NCI-H1417 (cell line): ENCODE measurements at places on chromosomes 4 and X.

GRCh38 chrX:1481636-1482529 is 29.2 kb upstream of the ASMTL start:
- DNase-seq: no peak

DNA sequence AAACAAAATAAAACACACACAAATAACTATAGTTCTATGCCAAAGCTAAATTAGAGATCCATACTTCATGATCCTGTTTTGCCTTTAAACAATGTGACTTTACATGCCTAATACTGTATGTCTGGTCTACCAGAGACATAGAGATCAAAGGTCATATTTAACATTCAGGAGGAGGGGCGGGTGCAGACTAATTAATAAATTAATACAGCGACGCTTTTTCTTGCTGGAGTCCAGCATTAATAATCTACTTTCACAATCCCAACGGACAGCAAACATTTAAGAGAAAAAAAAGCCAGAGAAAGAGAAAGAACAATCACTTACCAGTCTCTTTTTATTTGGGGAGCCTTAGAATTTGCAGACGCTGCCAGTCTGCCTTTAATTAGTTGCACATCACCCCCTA is 509 bp downstream of the CXXC4 start:
- no peak for DNase-seq

DNA sequence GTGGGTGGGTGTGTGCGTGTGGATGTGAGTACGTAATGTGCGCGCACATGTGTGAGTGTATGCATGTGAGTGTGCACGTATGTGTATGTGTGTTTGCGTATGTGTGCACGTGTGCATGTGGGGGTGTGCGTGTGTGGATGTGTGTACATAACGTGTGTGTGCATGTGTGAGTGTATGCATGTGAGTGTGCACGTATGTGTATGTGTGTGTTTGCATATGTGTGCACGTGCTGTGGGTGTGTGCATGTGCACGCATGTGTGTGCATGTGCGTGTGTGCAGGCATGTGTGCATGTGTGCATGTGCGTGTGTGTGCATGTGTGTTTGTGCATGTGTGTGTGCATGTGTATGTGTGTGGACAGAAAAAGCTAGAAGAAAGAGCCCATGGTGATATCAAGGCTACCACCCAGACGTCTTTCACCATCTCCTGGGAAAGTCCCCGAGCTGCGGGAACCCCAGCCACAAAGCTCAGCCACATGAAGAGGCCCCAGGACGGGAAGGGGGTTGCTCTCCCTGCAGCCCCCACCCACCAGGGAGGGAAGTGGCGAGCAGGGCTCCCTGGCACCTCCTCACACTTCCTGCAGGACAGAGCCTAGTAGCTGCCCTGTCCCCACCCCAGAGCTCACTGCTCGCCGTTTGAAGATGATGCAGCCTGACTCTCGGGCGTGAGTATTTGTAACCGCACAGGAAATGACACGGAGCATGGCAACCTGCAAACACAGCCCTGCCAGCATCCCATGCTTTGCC is 108.3 kb downstream of the DCTD start:
- no peak for DNase-seq

DNA sequence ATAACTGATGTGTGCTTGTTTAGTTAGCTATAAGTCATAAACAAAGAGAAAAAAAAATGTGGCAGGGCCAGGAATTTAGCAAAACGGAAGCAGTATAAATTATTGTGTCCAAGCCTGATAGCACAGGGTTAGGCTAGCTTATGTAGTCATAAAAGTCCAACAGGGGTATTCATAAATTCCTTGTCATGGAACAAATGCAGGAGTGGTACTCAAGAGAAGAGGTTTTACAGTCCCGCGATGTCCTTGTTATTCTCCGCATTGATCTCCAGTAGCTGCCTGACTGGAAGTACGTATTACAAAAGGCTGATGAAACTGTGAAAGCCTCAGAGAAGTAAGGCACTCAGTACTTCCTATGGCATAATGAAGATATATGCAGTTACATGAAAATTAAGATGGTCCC is 336.9 kb upstream of the TRAM1L1 start:
- DNase-seq: no peak

DNA sequence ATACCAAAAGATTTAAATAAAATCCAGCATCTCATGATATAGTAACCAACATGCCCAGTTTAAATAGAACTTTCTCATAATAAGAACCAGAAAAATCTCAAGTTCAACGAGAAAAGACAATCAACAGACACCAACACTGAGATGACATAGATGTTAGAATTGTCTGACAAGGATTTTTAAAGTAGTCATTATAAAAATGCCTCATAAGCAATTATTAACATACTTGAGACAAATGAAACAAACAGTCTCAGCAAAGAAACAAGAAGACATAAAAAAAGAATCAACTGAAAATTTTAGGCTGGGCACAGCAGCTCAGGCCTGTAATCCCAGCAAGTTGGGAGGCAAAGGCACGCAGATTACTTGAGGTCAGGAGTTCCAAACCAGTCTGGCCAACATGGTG is 118.1 kb downstream of the FGF16 start:
- no peak for DNase-seq

DNA sequence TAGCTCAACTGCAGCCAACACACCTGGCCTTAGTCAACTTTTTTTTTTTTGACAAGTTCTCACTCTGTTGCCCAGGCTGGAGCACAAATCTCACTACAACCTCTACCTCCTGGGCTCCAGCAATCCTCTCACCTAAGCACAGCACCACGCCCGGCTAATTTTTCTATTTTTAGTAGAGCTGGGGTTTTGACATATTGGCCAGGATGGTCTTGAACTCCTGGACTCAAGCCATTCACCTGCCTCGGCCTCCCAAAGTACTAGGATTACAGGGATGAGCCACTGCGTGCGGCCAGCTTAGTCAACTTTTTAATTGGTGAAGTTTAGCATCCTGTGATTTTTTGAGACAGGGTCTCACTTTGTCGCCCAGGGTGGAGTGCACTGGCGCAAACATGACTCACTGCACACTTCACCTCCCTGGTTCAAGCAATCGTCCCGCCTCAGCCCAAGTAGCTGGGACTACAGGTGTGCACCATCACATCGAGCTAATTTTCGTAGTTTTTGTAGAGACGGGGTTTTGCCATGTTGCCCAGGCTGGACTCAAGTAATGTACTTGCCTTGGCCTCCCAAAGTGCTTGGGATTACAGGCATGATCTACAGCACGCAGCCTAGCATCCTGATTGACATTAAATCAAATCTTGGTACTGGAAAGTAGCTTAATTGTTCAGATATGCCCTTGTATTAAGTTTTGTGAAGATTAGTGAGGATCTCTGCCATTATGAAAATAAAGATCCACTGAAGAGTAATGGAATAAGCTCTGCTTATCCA is 8.3 kb downstream of the HNRNPDL start:
- DNase-seq: no peak

DNA sequence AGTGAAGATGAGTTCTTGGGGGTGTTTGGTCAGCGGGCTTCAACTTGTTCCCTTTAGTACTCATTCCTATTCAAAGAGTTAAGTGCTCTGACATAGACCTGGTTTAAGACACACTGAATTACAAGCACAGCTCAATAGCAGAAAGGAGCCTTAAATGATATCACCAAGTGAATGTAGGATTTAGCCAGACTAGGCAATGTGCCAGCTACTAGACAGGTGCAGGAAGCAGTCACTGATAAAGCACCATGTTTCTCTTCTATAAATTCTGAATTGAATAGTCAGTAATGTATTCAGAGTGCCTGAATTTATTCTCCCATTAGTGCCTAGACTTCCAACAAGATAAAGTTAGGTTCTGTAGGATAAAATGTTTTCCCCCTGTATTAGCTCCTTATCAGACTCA is 63.6 kb downstream of the ASB9 start:
- DNase-seq: peak; percentile 31

DNA sequence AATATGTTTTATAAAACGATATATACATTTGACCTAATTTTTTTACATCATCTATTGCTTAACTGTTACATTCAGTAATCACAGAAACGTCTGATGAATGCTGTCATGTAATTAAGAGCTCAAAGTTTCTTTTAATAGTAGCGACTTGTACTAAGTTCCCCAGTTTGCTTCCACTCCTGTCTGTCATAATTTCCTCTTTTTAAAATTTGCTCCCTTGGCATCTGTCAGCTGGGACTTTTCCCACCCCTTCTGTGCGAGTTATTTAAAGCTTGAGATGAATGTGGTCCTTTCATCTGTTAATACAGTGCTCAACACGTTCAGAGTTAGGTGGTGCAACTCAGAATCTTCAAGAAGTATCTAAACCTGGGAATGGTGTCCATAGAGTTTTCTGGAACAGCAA is 1.2 kb downstream of the RAP1GDS1 start:
- DNase-seq: no peak

DNA sequence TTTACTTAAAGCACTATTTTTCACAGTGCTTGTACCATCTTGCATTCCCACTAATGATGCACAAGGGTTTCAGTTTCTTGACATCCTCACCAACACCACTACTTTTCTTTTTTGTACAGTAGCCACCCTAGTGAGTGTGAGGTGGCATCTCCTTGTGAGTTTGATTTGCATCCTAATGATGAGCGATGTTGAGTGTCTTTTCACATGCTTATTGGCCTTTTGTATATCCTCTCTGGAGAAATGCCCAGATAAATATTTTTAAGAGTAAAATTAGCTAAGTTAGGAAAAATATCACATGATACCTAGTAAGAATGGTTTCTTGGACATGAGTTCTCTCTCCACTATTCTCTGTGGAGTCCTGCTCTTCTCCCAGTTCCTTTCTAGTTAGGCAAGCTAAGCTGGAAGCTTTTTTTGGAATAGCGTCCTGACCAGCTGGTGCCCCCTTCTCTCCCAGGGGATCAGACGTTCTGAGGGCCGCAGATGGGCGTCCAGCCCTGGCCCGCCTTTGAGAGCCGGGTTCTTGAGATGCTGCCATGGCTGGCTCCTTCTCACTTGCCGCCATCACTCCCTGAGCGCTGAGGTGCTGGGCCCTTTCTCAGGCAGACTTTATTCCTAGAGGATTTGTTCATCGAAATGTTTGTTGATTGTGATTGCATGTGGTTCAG is 132.1 kb downstream of the ARHGAP10 start:
- no peak for DNase-seq

DNA sequence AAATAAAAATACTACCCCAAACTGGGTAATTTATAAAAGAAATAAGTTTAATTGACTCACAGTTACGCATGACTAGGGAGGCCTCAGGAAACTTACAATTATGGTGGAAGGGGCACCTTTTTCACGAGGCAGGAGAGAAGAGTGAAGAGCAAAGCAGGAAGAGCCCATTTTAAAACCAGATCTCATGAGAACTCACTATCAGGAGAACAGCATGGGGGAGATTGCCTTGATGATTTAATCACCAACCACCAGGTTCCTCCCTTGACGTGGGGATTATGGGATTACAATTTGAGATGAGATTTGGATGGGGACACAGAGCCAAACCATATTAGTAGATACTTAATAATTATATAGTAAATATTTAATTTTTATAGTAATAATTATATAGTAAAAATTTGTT is 10.1 kb downstream of the CISD2 start:
- no peak for DNase-seq

- DNase-seq: no peak
Observed at GRCh38 chr4:182492423-182492822, 249.2 kb downstream of the TENM3 start.

DNA sequence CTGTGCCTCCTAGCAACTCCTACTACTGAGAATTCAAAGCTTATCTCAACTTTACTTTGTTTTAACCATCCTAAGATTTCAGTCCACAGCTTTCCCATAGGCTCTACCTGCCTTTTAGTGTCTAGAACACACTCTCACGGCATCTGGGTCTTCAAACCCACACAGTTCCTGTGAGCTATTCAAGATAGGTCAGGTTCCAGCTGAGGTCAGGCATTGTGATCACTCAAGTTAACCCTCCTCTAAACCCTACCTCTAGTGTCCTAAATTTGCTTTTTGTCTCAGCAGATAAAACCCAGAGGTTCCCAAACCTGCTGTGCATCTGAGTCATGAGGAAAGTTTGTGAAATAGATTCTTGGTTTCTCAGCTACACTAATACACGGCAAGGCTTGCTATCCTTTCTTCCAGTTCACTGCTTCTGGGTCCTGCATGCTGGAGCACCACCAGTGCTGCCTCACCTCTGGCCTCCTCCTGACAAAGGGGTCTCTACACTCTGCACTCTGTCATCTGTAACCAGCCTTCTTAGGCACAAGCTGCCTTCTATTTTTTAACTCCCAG is 324.6 kb upstream of the MAGEB2 start:
- no peak for DNase-seq

GRCh38 chrX:17077361-17077760 is 130.9 kb downstream of the REPS2 start:
- DNase-seq: no peak

- no peak for DNase-seq
Observed at GRCh38 chr4:76278583-76278982, 27.1 kb downstream of the FAM47E start.

- DNase-seq: no peak
Observed at GRCh38 chrX:134679644-134680043, 21.4 kb upstream of the PLAC1 start.

DNA sequence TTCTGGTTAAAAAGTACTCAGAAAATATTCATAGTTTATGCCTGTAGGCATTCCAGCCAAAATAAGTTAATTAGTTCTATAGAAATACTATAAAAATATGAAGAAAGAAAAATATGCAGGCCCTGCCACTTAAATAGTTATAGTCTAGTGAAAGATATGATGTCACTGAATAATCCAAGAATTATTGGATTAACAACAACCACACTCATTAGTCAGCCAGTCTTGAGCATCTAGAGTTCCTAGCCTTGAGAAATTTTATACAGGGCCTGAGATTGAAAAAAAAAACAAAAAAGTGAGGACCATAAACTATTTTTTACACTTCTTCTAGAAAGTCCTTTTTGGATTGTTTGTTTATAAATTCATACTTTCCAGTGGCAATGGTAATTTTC is 823.0 kb downstream of the FAT4 start:
- no peak for DNase-seq

DNA sequence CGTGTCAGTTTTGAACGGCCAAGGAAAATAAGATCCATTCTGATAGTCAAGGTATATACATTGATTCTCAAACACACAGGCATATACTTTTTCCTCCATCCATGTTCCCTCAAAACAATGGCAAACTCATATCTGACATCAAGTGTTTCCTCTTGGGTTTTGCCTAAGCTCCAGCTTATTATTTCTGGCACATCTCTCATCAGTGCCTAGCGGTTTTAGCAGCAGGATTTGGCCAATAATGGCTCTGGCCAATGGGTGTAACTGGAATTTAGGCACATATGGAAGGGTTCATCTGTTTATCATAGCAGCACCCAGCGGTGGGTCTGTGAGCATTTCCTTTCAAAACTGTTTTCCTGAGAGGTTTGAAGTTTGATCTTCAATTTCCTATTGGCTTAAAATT is 161.6 kb upstream of the TLL1 start:
- DNase-seq: no peak

GRCh38 chr4:57865264-57865663 is 755.1 kb upstream of the IGFBP7 start:
- DNase-seq: no peak
